ENCODE measurements at places on chromosomes 5 and 9.

DNA sequence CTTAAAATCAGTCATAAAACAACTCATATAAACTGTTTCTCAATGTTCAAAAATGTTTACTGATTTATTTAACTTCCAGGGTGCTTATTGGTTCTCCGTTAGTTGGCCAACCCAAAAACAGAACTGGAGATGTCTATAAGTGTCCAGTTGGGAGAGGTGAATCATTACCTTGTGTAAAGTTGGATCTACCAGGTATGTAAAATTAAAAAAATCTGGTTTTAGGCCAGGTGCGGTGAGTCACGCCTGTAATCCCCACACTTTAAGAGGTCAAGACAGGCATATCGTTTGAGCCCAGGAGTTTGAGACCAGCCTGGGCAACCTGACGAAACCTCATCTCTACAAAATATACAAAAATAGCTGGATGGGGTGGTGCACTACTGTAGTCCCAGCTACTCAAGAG, 73.7 kb downstream of the ITGA1 start:
- no peak for DNase-seq

- no peak for DNase-seq
These were observed 11.3 kb downstream of the TNC start for GRCh38 chr9:115106642-115107041.

DNA sequence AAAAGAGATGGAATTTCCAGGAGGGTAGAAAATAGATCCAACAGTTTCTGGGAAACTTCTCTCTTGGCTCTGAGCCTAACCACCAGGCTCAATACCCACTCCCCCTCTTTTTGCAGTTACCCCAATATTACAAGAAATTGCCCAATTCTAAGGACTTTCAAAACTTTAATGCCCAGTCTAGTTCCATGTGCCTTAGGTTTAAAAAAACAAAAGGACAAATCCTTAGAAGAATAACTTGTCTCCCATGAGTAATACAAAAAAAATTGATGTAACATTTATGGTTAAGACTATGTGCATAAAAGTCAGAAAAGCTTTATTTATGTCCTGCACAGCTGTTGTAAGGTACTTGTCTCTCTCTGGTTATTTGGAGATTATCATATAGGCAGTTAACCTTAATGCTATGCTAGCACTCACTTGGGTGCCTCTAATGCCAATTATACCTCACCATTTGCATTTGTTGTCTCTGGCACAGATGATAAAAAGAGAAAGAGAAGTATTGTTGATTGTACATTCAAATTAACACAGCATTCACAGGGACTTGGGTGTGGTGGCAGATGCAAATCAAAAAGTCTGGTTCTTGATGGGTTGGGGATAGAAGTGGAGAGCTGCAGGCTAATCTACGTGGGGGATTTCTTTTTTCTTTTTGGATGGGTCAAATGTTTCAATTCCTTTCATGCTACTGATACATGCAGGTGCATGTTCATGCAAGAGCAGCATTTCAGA, 159.4 kb downstream of the PIK3R1 start:
- DNase-seq = no peak

- no peak for DNase-seq
These were observed 91.6 kb downstream of the SLC1A3 start for GRCh38 chr5:36698031-36698430.

GRCh38 chr5:123681061-123681460, 169.1 kb downstream of the CSNK1G3 start:
- no peak for DNase-seq

DNA sequence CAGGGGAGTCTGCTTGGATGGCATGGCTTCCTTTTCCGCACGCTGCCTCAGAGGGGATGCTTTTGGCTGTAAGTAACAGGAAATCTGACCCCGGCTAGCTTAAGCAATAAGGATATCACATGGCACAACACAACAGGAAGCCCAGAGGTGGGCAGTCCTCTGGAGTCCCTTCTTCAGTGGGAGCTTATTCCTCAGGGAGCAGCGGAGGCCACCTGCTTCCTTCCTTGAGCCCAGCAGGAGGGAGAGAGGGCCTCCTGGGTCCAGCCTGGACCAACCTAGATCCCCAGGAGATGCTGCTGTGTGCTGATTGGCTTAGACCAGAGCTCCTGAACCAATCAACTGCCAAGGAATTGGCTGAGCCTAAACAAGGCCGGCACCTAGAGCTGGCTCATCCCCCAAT, 66.3 kb downstream of the C9orf50 start:
- DNase-seq = no peak

DNA sequence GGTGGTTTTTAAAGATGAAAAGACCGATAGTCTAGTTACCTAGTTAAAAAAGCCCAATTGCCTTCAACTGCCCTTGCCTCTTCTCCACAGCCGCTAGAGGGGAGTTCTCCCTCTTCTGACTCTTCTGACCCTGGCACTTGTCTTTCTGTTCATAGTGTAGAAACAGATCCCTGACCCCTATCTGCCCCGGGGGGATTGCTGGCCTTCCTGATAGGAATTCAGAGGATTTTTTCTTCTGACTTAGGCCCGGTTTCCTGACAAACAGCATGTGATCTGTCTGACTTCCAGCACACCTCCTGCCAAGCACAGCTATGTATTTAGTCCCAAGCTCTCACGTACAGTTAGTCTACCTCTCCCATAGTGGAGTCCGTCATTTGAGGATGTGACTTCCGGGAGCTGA, 5.0 kb upstream of the TMEM268 start:
- no peak for DNase-seq

DNA sequence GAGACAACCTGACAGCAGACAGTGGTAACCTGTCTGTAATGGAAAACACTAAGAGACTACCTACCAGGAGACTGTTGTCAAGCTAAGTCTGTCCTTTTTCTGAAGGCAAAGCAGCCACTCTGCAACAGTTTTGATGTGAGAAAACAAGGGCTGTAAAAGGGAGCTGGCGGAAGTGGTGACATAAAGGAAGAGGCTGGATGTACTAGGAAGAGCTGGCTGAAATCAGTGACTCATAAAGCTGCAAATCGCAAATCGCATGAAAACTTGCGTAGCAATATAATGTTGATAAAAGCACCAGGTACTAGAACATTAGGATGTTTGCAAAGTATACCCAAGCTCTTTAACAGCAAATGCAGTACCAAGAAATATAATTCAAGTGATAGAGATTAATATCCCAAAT, 1.4 kb downstream of the NSUN2 start:
- DNase-seq = no peak

DNA sequence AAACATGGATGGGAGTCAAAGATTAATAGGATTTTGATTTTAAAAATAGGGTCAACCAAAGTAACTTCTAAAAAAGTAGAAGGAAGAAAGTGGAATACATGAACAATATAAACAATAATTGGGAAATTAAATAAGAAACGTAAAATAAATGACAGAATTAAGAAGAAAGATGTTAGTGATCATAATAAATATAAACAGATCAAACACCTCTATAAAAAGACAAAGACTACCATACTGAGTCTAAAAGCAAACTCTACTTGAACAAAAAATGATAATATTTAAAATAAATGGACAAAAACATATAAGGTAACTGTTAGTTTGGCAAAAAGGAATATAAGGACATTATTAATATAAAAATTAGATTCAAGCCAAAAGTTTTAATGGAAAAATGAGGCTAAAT, 57.7 kb upstream of the ZNF618 start:
- no peak for DNase-seq

DNA sequence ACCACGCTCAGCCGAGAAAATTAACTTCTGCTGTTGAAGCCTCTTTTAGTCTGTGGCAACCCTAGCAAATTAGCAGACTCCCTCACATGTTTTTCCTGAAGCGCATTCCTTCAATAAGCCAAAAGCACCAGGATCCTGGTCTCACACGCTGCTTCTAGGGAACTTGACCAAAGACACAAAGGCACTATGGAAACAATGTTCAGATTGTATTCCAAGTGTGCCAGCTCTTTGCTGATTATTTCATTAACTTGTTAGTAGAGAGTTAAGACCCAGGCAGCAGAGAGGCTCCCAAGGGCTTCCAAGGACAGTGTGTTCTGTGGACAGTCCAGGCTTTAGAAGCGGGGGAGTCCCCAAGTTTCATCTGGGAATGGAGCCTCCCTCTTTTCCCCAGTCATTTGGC, 94.4 kb upstream of the BASP1 start:
- no peak for DNase-seq

DNA sequence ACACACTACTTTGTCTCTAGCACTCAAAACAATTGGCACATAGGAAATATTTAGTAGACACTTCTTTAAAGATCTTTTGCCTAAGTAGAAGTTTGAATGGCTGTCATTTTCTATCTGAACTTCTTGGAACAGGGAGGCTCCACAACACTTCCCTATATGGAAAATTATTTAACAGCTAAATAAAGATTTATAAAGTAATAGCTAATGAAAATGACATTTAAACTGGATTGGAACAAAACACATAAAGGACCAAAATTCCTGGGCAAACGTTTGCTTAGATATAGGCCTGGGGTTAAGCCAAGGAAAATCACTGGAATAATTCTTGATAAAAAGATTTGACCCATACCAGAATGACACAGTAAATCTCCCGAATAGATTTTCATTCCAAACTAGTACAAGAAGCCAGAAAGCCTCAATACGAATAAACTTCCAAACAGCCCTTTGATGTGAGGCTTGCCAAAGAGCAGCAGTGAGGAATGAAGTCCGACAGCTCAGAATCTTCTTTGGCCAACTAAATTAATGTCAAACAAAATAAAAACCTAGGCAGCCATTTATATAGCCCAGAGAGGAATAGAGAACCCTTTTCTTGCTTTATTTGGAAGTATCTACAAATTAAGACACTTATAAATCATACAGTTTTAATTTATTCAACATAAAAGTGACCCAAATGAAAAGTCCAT, 20.3 kb upstream of the RNF180 start:
- no peak for DNase-seq

DNA sequence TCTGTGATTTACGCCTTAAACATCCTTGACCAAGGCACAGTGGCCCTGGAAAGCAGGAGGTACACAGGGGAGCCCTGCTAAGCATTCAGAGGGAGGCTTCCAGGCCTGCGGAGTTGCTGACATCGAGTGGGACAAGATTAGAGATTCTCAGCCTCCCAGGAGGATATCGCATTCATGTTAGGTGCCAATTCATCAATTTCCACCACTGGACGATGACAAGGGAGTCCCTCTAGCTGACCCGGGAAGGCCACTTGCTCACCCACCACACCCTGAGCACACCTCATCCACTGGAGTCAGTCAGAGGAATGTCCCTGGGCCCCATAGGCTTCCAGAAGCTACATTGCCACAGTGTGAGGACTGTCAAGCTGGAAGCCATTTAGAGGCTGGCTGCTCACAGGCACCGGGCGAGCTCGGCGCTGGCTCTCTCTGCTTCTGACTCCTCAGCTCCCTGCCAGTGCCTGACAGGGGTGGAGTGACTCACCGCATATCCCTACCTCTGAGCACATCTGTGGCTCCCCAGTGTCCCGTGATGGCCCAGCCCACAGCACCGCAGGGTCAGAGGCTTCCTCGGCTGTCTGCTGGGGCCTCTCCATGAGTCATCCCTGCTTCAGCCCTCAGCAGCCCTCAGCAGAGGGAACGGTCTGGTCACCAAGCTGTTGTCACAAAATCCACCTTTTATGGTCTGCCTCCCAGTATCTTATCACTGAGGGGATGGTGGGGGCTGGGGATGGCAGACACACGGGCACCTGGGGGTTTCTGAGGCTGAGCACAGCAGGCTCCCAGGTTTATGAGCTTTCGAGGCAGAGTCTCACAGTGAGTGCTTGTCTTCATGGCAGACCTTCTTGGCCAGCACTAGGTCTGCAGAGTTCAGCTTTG, 117.5 kb downstream of the ZNF608 start:
- DNase-seq = no peak

DNA sequence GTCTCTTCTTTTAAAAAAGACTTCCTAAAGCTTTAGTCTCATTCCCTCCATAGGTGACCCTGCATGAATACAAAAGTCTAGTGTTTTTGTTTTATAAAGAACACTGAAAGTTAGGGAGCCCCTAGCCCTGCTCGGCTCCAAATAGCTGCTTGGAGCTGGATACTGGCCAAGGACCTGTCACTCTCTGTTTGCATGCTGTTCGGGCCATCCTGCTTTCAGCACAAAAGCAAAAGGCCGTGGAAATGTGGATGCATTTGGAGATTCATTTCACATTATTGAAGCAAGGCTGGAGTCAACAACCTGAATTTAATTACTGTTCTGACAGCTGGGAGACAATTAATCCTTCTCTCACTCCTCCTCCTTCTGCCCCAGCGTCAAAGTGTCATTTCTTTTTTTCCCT, 151.7 kb upstream of the NMUR2 start:
- DNase-seq = no peak

- DNase-seq = no peak
These were observed 780 bp downstream of the CDC37L1 start for GRCh38 chr9:4680173-4680525.

GRCh38 chr5:61290791-61291210, 41.3 kb upstream of the ZSWIM6 start:
- no peak for DNase-seq
